Stimulated activated CD4-positive, alpha-beta T cell treated with anti-CD3 and anti-CD28 coated beads, Interleukin-15, amount 100 ng/mL, for 24 hours (primary cell): ENCODE measurements at places on chromosomes 5 and 9.
A peak's percentile ranks its signal among the peaks of the same experiment; 100 is the strongest.

DNA sequence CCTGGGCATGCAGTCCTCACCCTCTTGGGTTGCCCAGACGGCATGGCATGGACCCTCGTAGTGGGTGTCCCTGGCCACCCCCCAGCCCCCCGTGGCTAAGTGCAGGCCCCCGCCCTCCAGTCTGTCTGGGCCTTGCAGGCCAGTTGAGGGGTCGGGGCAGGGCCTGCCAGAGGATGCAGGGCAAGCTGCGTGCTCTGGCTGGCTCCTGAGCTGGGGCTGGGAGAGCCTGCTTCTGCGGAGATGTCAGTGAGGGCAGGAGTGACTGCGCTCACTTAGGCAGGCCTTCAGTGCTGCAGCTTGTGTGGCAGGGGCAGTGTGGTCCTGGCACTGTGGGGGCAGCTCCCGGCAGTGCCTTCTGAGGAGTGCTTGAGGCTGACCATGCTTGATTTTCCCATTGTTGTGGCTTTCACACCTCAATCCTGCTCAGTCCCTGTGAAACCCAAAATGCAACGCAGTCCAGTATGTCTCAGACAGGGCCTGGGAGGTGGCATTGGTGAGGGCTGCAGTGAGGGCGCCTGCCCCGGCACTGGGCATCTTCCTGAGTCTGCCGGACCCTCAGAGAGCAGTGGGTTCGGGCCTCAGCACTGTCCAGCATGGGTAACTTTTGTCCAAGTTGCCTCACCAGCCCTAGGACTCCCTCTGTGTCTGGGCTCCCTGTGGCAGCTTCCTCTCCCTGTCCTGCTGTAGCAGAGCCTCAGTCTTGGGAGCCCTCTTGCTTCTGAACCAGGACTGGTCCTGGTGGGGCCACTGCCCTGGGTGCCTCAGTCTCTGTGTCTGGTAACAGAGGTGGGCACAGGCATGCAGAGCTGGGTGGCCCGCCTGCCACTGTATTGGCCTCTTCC is 93.0 kb downstream of the PHF2 start:
- DNase-seq: peak; percentile 1

GRCh38 chr9:114271556-114272510 is 51.1 kb upstream of the ORM1 start:
- peak; percentile 18 for DNase-seq

DNA sequence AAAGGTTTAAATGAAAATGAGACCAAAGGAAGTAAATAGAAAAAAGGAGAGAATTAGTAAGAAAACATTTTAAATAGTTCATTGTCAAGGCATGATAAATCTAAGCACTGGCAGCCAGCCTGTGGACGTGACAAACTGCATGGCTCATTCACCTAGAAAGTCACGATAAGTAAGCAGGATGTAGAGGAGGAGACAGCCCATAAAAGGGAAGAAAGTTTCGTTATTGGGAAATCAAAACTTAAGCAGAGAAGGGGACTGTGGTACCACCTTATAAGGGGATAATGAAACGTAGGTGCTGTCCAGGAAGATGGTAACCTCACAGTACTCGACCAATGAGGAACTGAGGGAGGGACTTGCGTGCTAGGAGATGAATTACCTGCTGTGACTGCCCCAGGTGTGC is 494.5 kb upstream of the GRAMD2B start:
- DNase-seq: no peak

- no peak for DNase-seq
Measured at GRCh38 chr5:143576711-143577484, 173.4 kb upstream of the NR3C1 start.

GRCh38 chr5:107544967-107545366 is 125.8 kb downstream of the EFNA5 start:
- DNase-seq: no peak

DNA sequence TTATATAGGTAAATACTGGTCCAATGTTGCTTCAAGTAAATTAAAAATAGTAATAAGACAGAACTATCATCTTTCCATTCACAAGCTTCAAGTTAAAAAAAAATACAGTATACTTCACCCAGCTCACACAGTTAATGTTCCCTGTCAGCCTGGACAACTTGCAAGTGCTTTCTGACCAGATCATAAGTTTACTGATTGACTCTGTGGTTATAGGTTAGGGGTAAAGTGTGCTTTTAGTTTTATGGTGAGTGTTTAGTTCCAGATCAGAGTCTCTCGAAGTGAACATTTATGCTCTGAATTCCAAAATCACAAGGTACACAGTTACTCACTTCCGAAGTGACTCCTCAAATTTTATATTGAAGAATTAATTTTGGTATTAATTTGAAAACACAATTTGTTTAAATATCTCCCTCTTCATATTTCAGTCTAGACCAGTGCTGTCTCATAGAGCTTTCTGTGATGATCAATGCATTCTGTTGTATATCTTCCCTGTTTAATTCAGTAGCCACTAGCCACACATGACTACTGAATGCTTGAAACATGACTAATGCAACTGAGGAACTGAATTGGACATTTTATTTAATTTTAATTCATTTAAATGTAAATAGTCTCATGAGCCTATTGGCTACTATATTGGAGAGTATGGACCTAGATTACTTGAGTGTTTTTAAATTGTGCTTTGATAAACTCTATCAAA is 90.7 kb downstream of the MEF2C start:
- DNase-seq: no peak

- peak; percentile 4 for DNase-seq
Measured at GRCh38 chr5:78757269-78758053, 108.9 kb upstream of the LHFPL2 start.

DNA sequence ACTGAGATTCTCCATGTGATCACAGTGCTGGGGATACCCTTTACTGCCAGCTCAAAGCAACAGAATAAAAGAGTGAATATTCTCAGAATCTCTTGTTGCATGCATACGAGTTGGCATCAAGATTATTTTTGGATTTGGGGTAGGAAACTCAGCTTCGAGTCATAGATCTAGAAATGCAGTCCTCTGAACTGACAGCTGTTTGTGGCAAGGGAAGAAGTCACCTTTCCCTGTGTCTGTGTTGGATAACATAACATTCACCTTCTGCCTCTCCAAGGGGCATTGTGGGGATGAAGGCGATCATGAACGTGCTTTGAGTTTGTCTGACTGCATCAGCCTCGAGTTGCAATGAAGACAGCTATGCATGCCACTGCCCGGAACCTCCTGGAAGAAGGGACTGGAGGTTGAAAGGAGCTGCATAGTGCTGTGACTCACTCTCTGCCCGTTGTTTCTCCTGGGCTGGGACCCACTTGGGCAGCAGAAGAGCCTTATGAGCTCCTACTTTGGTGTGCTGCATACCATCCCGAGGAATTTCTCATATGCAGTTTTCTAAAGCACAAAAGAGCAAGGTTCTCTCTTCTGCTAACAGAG is 231.7 kb downstream of the ARHGAP26 start:
- DNase-seq: peak; percentile 29

DNA sequence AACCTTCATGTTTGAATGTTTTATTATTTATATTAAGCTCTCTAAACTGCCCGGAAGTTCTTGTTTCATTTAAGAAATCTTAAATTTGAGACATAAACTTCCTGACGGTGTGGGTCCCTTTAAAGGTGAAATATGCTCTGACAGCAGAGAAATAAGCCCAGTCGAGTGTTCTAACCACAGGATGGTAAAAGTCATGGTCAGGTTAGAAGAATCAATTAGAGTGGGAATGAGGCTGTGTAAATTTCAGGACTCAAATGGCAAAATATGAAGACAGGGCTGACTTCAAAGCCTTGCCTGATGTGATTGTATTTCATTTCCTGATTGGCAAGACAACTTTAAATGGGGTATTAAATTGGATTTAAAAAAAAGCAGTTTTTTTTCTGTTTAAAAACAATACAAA is 432.9 kb upstream of the BRINP1 start:
- DNase-seq: no peak

GRCh38 chr5:32066448-32066847 is 107.7 kb downstream of the GOLPH3 start:
- no peak for DNase-seq

- no peak for DNase-seq
Measured at GRCh38 chr5:109964136-109964535, 274.4 kb downstream of the MAN2A1 start.

GRCh38 chr9:89477384-89477783 is 20.5 kb downstream of the SEMA4D start:
- DNase-seq: peak; percentile 71

DNA sequence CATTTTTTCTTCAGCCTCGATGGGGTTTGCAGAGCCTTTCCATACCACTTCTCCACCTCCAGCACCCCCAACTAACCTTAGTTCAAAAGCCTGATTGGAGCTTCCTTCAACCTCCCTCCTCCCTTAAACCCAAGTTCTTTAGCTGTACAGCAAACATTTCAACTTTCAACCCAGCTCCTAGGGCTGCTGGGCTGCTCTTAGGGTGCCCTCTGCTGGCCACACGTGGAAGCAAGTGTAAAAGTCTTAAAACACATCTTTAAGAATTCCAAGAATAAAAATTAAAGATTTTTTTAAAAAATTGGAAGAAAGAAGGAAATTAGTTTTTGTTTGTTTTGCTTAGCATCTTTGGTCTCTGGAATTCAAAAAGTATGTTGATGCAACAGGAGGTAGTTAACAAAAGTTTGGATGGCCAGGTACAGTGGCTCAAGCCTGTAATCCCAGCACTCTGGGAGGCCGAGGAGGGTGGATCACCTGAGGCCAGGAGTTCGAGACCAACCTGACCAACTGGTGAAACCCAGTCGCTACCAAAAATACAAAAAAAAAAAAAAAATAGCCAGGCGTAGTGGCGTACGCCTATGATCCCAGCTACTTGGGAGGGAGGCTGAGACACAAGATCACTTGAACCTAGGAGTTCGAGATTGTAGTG is 15.5 kb upstream of the HSD17B3 start:
- DNase-seq: peak; percentile 58
